ENCODE measurements at places on chromosomes 11 and 22.

DNA sequence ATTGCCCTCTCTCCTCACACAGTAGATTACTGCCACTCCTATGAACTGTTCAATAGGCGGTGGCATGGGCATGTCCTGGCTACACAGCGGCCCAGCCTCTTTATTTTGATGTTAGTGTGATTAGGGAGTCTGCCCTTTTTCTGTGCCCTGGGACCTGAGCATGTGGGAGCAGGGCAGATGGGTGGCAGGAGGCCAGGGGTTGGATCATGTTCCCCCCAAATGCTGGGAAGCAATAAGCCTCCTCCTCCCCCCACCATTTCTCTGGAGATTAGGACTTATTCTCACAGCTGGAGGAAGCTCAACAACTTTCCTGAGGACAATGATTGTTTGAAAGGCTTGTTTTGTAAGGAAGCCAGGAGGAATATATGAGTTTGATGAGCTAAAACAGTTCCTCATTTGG, 848 bp downstream of the HEPN1 start:
- H3K36me3 ChIP-seq, result no peaks in the 10 kb centered on the region
- no peak for DNase-seq
- H3K27me3 ChIP-seq, result peaks cover 41% of the 10 kb centered on the region

GRCh38 chr22:24205438-24206195, 24.3 kb downstream of the SUSD2 start:
- no peak overlapping the region for H3K27ac ChIP-seq
- no peaks in the 10 kb centered on the region for H3K27me3 ChIP-seq
- H3K4me3 ChIP-seq, result no peak overlapping the region
- no peak for DNase-seq
- peaks cover 26% of the 10 kb centered on the region for H3K4me1 ChIP-seq

DNA sequence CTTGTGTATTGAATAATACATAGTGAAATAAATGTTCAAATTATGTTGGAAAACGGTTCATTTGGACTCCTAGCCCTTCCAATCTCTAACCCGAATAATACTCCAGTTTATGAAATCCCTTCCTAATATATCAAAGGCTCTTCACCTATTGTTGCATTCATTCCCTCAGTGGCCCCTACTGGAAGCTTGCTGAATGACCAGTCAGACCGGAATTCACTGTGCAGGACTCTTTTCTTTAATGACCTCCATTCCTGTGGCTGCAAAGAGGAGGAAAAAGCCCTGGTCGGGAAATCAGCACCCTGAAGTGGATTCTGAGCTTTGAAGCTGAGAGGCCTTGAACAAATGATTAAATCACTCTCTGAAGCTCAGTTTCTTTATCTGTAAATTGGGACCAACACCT, 19.1 kb upstream of the RCN1 start:
- no peak overlapping the region for H3K4me3 ChIP-seq
- H3K27me3 ChIP-seq, result peaks cover 30% of the 10 kb centered on the region
- no peak for DNase-seq
- no peaks in the 10 kb centered on the region for H3K4me1 ChIP-seq
- H3K36me3 ChIP-seq, result no peaks in the 10 kb centered on the region

- H3K27ac ChIP-seq, result no peak overlapping the region
- DNase-seq, result no peak
- H3K4me3 ChIP-seq, result no peak overlapping the region
These were observed 5.0 kb downstream of the UQCR10 start for GRCh38 chr22:29772170-29772641.

GRCh38 chr11:69650832-69651344, 9.9 kb downstream of the CCND1 start:
- peaks cover 7% of the 10 kb centered on the region for H3K4me1 ChIP-seq
- no peaks in the 10 kb centered on the region for H3K27me3 ChIP-seq
- H3K27ac ChIP-seq, result no peak overlapping the region
- no peak for DNase-seq
- H3K4me3 ChIP-seq, result no peak overlapping the region
- peaks cover 27% of the 10 kb centered on the region for H3K36me3 ChIP-seq

- peaks cover 56% of the 10 kb centered on the region for H3K36me3 ChIP-seq
- no peaks in the 10 kb centered on the region for H3K4me1 ChIP-seq
- H3K4me3 ChIP-seq, result no peak overlapping the region
These were observed 71.2 kb downstream of the PHF21A start for GRCh38 chr11:46050003-46050461.

All from activated B cell treated with CpG ODN at 0.5 μM for 24 hours (primary cell).